Stimulated activated CD4-positive, alpha-beta T cell treated with anti-CD3 and anti-CD28 coated beads, Interleukin-2, amount 100 ng/mL, for 24 hours (primary cell): ENCODE measurements at places on chromosomes 12 and 14.
A peak's percentile ranks its signal among the peaks of the same experiment; 100 is the strongest.

DNA sequence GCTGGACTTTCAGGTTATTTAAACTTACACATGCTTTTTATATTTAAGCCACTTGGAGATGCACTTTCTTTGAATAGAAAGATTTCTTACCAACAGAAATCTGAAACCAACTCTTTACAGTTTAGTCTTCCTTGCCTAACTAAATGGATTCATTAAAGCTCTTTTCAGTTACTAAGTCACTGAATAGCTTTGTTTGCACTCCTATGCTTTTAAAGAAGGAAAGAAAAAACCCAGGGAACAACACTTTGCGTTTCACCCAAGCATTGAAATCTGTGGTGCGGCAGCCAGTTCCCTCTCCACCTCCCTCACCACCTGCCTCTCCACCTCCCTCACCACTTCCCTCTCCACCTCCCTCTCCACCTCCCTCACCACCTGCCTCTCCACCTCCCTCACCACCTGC, 70.3 kb downstream of the RIMBP2 start:
- no peak for DNase-seq

DNA sequence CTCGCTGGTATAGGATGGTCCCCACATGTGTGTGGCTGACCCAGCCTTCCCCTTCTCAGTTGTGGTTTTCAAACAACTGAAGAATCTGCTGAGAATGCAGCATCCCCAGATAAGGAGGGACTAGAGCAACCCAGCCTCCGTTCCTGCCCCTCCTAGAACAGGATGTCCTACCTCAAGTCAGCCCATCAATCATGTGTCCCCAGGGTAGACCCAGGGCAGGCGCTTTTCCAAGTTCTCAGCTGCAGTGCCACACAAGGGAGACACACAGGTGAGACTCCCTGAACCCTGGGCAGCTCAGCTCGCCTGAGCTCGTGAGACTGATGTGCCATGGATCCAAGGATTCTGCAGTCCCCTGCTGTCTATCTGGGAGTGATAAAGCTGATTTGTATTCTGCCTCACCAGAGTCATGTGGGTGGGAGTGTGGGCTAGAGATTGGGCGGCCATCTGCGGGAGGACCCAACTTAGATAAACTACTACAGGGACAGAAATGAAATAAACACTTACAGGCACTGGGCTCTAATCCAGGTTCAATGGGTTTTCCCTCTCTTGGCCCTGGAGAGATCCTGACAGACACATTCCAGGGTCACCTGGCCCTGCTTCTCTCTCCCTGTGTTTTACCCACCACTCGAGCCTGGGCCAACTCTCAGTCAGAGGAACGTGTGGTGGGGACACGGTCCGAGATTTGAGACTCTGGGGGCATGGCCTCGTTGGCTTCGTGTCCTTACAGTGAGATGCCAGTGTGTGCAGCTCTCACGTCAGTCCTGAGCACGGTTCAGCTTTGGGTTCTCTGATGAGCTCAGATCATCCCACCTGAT, 303.5 kb upstream of the SFSWAP start:
- DNase-seq = no peak

DNA sequence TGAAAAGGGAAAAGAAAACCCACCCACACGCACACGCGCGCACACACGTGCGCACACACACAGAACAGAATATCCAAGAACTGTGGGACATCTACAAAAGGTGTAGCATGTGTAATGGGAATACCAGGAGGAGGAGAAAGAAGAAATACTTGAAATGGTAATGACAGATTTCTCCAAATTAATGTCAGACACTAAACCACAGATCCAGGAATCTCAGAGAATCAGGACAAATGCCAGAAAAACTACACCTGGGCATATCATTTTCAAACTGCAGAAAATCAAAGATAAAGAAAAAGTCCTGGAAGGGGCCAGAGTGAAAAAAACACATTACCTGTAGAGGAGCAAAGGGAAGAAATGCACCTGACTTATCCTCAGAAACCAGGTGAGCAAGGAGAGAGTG, 26.5 kb downstream of the FBXL14 start:
- DNase-seq = no peak

GRCh38 chr14:26859483-26859882, 261.6 kb upstream of the NOVA1 start:
- no peak for DNase-seq

- no peak for DNase-seq
These were observed 9.7 kb upstream of the PLBD1 start for GRCh38 chr12:14577344-14577743.

DNA sequence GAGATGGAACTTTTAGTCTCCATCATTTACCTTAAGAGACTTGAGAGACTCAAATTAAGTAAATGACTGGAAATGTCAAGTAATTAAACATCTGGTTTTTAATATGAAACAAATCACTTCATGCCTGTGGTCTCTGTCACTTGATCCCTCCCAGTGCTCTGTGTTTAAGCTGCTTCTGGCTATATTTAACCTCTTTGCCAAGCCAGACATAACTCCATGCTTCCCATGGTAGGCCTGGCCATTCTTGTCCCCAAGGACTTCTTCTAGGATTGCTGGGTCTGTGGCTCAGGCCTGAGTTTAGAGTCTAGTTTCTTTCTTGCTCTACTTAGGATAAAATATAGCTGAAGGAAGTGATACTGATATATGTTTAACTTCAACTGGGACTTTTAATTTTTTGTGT, 1013.6 kb downstream of the FLRT2 start:
- DNase-seq = no peak

DNA sequence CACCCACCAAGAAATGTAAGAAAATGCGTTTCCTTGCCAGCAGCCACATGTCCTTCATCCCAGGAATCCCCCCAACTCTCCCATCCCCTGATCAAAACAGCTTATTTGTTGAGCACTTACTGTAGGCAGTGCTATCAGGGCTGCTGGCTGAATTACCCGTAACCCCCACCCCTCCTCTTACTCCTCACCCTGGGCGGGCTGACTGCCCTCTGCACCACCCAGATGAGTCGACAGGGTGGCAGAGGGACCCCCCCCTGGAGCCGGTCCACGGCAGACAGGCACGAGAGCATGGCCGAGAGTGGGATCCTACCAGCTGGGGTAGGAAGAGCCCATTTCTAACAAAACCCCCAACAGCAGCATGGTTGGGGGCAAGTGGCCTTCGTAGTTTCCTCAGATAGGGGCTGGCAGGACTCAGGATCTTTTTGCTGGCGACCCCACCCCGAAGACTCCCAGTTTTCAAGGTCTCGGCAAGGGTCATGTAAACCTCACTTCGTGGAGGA, 1.1 kb upstream of the RHOF start:
- DNase-seq = peak; percentile 42
